Activated B cell treated with CpG ODN at 0.5 μM for 24 hours (primary cell): ENCODE measurements at places on chromosomes 6 and 20. TPM values are rescaled to one million over a fixed set of nuclear protein-coding genes. Genes with fewer than 3 reads are reported as not detected.

DNA sequence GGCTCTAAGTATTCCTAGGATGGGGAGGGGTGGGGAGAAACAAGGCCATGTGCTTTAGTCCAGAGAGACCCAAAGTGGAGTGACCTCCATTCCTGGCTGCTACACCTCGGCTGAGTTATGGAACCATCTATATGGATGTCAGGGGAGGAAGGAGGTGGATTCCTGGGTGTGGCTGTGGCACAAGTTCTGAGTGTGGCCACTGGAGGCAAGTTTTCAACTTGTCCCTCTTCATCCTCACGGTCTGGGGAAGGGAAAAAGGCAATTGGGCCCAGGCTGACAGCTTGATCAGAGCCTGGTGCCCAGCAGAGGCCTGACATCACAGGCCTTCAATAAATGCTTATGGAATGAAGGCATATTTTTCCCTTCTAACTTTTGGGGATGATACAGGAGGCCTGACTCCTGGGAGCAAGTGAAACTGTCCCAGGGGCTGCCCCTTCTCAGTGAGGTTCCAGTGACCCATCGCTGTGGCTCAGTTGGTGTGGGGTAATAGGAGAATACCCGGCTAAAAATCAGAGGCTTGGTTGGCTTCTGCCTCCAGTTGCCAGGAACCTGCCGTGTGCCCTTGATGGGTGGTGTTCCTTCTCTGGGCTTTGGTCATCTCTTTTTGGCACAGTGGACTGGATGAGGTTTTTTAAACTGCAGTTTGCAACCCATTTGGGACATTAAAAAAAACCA is 1.8 kb upstream of the ITPR3 start:
- peaks cover 39% of the 10 kb centered on the region for H3K4me1 ChIP-seq
- peak overlapping the region; percentile 89 for H3K4me3 ChIP-seq
- H3K27me3 ChIP-seq = no peaks in the 10 kb centered on the region
- peak overlapping the region; percentile 76 for H3K27ac ChIP-seq

- DNase-seq = no peak
- H3K4me3 ChIP-seq = no peak overlapping the region
Observed at GRCh38 chr6:63272397-63272796, 47.4 kb downstream of the LGSN start.

DNA sequence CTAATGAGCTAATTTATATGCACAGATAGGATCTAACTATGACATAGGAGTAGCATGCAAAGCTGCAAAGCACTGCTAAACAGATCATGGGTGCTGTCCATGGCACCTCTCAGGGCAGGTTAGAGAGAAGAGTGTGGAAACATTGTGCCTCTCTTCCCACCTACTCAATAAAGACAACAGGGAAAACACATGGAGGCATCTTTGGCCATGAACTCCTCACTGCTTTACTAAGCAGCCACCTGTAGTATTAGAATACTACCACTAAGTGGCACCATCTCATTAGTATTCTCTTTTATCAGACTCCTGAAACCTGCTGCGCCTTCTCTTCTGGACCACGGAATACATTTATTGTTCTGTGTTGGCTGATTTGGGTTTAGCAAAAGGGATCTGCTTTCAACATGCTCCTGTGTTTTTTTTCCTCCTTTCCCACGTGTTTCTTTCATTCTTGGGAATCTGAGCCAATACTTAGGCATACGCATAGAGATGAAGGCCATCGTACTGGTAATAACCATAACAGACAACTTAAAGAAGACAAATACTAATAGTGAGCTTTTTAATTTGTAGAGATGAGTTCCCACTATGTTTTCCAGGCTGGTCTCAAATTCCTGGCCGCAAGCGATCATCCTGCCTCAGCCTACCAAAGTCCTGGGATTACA is 9.4 kb upstream of the HDDC2 start:
- peaks cover 2% of the 10 kb centered on the region for H3K4me1 ChIP-seq
- no peak overlapping the region for H3K27ac ChIP-seq
- no peaks in the 10 kb centered on the region for H3K36me3 ChIP-seq
- DNase-seq = no peak
- H3K4me3 ChIP-seq = no peak overlapping the region
- peaks cover 13% of the 10 kb centered on the region for H3K27me3 ChIP-seq

GRCh38 chr6:108650781-108651180 is 90.1 kb downstream of the FOXO3 start:
- H3K36me3 ChIP-seq = peaks cover 8% of the 10 kb centered on the region
- no peak overlapping the region for H3K4me3 ChIP-seq
- DNase-seq = no peak
- peaks cover 21% of the 10 kb centered on the region for H3K4me1 ChIP-seq
- no peak overlapping the region for H3K27ac ChIP-seq
- H3K27me3 ChIP-seq = no peaks in the 10 kb centered on the region

- H3K27ac ChIP-seq = no peak overlapping the region
- no peak for DNase-seq
- H3K4me3 ChIP-seq = no peak overlapping the region
- H3K36me3 ChIP-seq = no peaks in the 10 kb centered on the region
- H3K27me3 ChIP-seq = no peaks in the 10 kb centered on the region
- no peaks in the 10 kb centered on the region for H3K4me1 ChIP-seq
Observed at GRCh38 chr6:81901551-81901966, 149.1 kb upstream of the TENT5A start.

DNA sequence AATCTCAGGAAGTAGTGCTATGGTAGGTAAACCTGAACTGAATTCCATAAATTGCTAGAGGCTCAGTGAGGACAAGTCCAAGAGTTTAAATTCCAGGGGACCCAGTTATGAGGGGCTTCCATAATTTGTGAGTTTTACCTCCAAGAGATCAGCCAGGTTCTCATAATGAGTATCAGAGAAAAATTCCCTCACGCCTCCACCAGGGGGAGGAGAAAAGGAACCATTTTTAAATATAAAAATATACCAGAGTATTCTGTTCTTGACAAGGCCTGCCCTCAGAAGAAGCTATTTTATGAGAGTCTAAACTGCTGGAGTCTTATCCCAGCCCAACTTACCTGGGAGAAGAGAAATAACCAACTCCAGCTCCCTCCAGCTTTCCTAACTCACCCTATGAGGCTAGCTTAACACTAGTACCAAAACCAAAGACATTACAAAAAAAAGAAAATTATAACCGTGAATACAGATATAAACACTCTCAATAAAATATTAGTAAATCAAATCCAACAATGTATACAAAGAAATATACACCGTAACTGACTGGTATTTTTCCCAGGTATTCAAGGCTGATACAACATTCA is 158.7 kb downstream of the TFAP2A start:
- H3K36me3 ChIP-seq = no peaks in the 10 kb centered on the region
- no peak overlapping the region for H3K27ac ChIP-seq
- no peak overlapping the region for H3K4me3 ChIP-seq
- no peaks in the 10 kb centered on the region for H3K4me1 ChIP-seq
- peaks cover 3% of the 10 kb centered on the region for H3K27me3 ChIP-seq

DNA sequence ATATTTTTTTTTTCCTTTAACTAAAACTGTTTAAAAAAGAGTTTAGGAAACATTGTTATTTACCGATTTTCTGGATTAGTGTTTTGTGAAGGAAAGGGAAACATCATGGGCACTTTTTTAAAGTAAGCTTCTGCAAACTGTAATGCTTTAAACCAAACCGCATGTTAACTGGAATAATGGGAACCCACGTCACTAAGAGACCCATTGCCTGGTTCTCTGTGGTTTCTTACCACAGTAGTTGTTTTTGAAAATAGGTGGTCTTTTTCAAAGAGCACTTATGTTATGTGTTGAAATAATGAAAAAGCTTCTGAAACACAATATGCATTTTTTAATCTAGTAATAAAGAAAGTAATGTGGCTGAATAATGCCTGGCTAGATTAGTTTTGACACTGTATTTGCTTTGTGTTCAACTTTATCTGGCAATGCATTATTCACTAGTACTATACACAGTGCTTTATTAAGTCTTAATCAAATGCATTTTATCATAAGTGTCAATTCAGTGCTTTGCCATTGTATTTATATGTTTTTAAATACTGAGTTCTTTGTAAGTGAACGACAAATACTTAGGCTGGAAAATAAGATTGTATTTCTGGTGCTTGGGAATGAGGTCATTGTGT is 754.1 kb upstream of the FLRT3 start:
- no peak for DNase-seq
- no peak overlapping the region for H3K4me3 ChIP-seq
- H3K4me1 ChIP-seq = no peaks in the 10 kb centered on the region
- no peaks in the 10 kb centered on the region for H3K27me3 ChIP-seq

GRCh38 chr20:7094438-7094997 is 327.0 kb downstream of the BMP2 start:
- H3K27ac ChIP-seq = no peak overlapping the region
- H3K36me3 ChIP-seq = no peaks in the 10 kb centered on the region
- H3K4me1 ChIP-seq = no peaks in the 10 kb centered on the region
- no peak overlapping the region for H3K4me3 ChIP-seq

- H3K36me3 ChIP-seq = no peaks in the 10 kb centered on the region
- no peak overlapping the region for H3K27ac ChIP-seq
- H3K27me3 ChIP-seq = peaks cover 32% of the 10 kb centered on the region
- peaks cover 12% of the 10 kb centered on the region for H3K4me1 ChIP-seq
- no peak for DNase-seq
Observed at GRCh38 chr6:29793036-29793356, 34.6 kb upstream of the HLA-G start.

Gene SLC32A1
- total RNA-seq = not detected in 2 replicates

DNA sequence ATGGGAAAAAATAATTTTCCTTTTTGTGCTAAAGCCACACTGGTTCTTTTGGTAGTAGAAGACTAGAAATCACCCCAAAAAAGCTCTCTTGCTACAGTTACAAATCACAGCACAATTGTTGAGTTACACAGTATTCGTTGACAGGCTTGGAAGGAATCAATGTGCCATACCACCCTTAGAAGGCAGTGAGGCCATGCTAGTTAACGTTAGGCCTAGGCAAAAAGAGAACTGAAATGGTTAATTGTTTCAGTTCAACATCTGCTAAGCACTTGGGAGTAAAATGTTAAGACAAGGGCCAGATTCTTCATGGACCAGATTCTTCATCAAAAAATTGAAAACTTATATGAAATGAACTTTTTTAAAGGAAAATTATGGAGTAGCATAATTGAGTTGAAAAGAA is 626.2 kb downstream of the UTRN start:
- H3K4me1 ChIP-seq = no peaks in the 10 kb centered on the region
- H3K27me3 ChIP-seq = peaks cover 5% of the 10 kb centered on the region
- no peak for DNase-seq
- H3K4me3 ChIP-seq = no peak overlapping the region
- H3K27ac ChIP-seq = no peak overlapping the region
- no peaks in the 10 kb centered on the region for H3K36me3 ChIP-seq

GRCh38 chr6:22322103-22323030 is 25.5 kb upstream of the PRL start:
- no peaks in the 10 kb centered on the region for H3K27me3 ChIP-seq
- no peak for DNase-seq
- no peak overlapping the region for H3K27ac ChIP-seq

Gene SCUBE3
- not detected in 2 replicates for total RNA-seq

Gene C20orf202
- not detected in 2 replicates for total RNA-seq

- no peaks in the 10 kb centered on the region for H3K27me3 ChIP-seq
- H3K27ac ChIP-seq = no peak overlapping the region
- H3K4me1 ChIP-seq = peaks cover 6% of the 10 kb centered on the region
- no peak overlapping the region for H3K4me3 ChIP-seq
- H3K36me3 ChIP-seq = no peaks in the 10 kb centered on the region
Observed at GRCh38 chr20:63782051-63782471, 42.5 kb downstream of the SLC2A4RG start.

Gene WFDC12
- not detected in 2 replicates for total RNA-seq

Gene TENT5A
- 7.5 and 9.4 TPM in 2 replicates for total RNA-seq

DNA sequence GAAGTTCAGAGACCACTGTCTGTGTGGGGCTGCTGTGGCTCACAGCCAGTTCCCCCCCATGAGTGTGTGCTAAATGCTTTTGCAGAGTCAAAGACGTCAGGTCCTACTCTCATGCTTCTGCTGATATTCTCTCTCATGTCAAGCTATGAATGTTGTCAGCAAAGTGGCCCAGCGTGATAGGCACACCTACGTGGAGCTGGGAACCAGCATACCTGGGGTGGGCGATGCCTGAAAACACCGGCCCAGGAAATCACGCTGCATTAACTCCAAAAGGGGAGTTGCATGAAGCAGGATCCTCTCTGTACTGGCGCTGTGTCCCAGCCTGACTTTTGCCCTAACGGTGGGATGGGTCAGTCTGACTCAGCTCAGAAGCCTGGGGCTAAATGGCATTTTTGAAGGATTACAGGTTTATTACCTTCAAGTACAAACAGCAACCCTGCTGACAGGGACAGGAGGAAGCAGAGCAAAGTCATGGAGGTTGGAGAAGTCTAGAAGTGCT is 9.0 kb upstream of the MRPS10 start:
- H3K4me1 ChIP-seq = peaks cover 11% of the 10 kb centered on the region
- H3K4me3 ChIP-seq = no peak overlapping the region
- no peak for DNase-seq
- H3K36me3 ChIP-seq = no peaks in the 10 kb centered on the region
- no peak overlapping the region for H3K27ac ChIP-seq

DNA sequence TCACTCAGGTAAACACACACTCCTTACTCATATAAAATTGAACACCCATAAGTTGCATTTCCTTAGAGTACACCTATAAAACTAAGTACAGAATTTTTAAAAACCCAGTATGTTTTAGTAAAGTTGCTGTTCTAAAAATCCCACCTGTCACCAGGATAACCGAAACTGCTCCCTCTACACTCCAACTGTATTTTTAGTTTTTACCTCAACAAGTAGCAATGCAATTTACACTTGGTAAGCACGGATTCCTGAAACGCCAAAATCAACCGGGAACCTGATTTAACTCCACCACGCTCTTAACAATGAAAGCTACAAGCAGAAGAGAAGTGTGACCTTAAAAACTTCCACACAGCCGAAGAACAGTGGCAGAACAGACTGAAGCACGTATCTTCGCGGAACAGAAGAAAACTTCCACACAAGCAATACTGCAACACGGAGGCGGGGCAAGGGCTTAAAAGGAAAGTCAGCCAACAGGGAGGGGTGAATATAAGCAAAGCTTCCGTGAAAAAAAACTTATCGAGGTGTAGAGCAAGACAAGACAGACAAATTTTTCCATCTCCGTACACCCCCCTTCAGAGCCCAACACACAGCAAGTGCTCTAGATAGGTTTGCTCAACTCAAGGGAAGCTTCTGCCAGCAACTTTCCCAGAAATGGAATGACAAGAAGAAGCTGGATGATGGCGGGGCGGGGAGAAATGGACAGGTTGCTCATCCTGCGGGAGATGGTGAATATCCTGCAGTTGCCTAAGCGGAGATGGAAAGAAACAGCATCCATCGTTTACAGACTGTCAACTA is 1.4 kb downstream of the STAU1 start:
- peaks cover 54% of the 10 kb centered on the region for H3K4me1 ChIP-seq
- peaks cover 7% of the 10 kb centered on the region for H3K27me3 ChIP-seq
- DNase-seq = no peak
- peak overlapping the region; percentile 77 for H3K27ac ChIP-seq
- H3K4me3 ChIP-seq = peak overlapping the region; percentile 85

Gene MARCKS
- total RNA-seq = 94.7 and 100 TPM in 2 replicates

DNA sequence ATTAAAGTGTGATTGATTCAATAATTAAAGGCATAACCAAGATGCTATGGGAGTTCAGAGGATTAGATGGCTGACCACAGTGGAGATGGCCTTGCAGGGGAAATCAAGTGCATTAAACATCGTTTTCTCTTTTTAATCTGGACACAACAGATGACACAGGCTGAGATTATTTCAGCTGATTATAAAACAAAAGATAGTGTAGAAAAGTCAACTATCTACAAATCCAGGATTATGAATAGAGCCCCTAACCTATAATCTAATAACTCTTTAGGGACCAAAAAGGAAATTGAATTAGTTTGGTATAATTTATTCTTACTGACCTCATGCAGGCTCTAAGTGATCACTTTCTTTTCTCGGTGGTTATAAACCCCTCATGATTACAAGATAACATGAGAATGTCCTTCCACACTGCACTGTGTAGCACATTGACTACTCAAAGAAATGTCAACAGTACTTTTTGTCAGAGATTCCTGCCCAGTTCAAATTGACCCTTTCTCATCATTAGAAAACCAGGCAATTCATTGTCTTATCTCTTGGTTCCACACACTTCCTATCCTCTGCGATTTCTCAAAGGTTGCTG is 122.1 kb downstream of the PKHD1 start:
- no peak overlapping the region for H3K27ac ChIP-seq
- no peak overlapping the region for H3K4me3 ChIP-seq
- no peaks in the 10 kb centered on the region for H3K36me3 ChIP-seq
- peaks cover 8% of the 10 kb centered on the region for H3K27me3 ChIP-seq

Gene MOXD1
- 3.2 and 3.7 TPM in 2 replicates for total RNA-seq
